CD4-positive, alpha-beta T cell treated with Interleukin-21 for 1 hour (primary cell): ENCODE measurements at places on chromosomes 6 and 20.

- no peak for DNase-seq
These were observed 43.5 kb downstream of the SIRPA start for GRCh38 chr20:1938464-1939269.

DNA sequence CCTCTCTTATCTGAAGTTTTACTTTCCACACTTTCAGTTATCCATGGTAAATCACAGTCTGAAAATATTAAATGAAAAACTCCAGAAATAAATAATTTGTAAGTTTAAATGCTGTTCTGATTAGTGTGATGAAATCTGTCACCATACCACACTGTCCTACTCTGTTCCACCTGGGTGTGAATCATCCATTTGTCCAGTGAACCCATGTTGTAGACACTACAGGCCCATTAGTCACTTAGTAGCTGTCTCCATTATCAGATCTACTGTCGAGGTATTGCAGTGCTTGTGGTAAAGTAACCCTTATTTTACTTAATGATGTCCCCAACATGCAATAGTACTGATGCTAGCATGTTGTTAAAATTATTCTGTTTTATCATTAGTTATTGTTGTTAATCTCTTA lies 29.2 kb upstream of the MMS22L start:
- no peak for DNase-seq

- DNase-seq: no peak
These were observed 201.7 kb upstream of the SASH1 start for GRCh38 chr6:148140772-148141557.

DNA sequence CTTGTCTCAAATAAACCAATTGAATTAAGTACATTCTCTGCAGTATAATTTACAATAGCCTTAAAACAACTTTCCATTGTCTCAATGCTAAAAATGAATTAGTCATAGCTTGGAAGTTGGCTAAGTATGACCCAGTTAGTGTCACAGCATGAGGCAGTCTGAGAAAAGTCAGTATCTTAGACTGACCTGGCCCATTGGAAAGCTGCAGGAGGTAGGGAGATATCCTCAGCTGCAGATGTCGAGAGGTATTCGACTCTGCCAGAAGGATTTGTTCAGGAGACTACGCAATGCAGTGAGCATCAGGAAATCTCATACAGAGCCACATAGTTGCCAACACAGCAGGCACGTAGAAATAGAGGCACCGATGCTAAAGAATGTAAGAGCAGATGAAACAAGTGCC lies 350.9 kb upstream of the NRSN1 start:
- no peak for DNase-seq

DNA sequence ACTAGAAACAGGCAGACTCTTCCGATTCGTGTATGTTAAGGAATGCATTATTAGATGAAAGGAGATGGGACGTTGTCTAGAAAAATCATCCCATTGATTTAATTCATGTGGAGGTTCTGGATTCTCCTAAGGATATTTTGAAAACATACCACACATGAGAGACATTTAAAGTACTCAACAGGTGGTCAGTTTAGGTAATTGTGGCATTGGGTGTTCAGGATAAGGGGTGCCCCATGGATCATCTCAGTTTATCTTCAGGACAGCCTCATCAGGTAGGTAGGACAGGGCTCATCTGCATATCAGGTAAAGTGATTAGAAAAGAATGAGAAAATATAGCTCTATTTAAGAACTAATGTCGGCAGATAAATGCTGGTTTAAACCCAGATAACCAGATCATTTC lies 15.9 kb upstream of the PDE10A start:
- no peak for DNase-seq

DNA sequence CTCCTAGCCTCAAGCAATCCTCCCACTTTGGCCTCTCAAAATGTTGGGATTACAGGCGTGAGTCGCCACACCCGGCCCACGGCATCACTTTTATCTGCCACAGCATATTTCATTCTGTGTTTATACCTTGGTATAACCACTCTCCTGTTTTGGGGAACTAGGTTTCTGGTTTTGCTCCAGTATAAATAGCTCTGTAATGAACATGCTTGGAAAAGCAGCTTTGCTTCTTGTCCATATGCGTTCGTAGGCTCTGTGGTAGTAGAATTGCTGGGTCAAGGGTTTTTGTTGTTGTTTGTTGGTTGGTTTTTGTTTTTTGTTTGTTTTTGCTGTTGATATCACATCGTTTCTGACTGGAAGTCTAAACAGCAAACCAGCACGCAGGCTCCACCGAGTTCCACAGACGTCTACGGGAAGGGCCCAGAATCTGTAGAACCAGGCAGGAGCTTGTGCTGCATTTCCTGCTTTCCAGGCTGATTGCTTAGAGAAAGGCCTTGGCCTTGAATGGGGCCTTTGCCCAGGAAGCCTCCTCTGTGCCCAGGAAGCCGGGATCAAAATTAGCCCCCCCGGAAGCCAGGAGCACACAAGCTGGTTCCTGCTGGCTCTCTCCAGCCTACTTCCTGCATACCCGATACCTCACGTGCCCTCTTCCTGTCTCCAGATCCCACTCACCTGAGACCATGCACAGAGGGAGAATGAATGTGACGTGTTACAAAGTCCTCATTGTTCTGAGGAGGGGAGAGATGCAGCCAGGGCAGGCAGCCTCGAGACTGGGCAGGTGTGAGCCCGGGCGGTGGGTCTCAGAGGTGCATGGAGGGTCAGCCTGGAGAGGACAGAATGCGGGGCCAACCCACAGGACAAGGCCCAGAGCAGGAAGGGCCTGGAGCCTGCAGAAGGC lies 34.7 kb downstream of the AAR2 start:
- no peak for DNase-seq

GRCh38 chr6:5732496-5732895 lies 274.2 kb downstream of the NRN1 start:
- DNase-seq: no peak
